ENCODE measurements at places on chromosomes 6 and 20.

DNA sequence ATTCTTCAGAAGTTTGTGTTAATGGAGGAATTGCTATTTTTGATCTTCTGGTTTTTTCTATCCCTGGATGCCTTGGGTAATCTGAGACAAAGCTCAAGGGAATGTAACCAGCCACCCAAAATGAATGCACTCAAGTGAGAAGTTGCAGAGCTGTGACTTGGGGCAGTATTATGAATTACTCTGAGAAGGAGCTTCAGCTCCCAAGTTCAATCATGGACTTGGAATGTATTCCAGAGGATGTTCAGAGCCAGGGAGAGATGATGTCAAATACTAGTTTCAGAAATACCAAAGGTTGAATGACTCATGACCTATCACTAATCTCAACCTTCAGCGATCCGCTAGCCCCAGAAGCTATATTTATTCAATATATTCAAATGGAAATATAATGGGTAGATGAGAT, 375.2 kb upstream of the PLCB4 start:
- peak; percentile 48 for DNase-seq

- no peak for DNase-seq
Measured at GRCh38 chr6:84752118-84752850, 12.1 kb downstream of the TBX18 start.

- DNase-seq, result no peak
Measured at GRCh38 chr20:10856237-10857015, 182.6 kb upstream of the JAG1 start.

GRCh38 chr6:41028561-41029412, 10.2 kb downstream of the UNC5CL start:
- no peak for DNase-seq

- no peak for DNase-seq
Measured at GRCh38 chr6:150751296-150751695, 114.2 kb upstream of the MTHFD1L start.

Data from urothelium cell line (cell line).